ENCODE measurements at places on chromosomes 3 and 15. TPM values are rescaled to one million over a fixed set of nuclear protein-coding genes. Genes with fewer than 3 reads are reported as not detected.

- DNase-seq: no peak
Measured at GRCh38 chr3:50950591-50950990, 275.9 kb downstream of the DOCK3 start.

Gene SYNM
- total RNA-seq: 348 TPM

DNA sequence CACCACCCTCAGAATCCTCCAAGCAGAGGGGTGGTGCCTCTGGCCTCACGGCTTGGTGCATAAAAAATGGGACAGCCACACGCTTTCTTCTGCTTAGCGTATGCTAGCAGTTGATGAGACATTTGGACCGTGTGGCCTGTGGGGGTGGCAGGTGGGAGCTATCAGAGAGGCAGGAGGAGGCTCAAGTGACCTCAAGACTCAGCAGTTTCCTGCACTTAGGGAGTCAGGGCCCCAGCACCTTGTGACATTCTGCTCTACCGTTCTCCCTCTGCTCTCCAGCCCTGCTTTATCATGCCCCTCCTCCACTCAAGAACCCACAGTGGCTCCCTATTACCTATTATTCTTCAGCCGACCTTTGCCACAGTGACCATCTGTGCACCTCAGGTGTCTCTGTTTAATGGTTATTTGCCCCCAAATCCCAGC is 41.0 kb upstream of the CGNL1 start:
- DNase-seq: no peak

- no peak for DNase-seq
Measured at GRCh38 chr15:74345051-74345450, 22.4 kb downstream of the CYP11A1 start.

- DNase-seq: no peak
Measured at GRCh38 chr3:15207836-15208504, 1.9 kb downstream of the CAPN7 start.

DNA sequence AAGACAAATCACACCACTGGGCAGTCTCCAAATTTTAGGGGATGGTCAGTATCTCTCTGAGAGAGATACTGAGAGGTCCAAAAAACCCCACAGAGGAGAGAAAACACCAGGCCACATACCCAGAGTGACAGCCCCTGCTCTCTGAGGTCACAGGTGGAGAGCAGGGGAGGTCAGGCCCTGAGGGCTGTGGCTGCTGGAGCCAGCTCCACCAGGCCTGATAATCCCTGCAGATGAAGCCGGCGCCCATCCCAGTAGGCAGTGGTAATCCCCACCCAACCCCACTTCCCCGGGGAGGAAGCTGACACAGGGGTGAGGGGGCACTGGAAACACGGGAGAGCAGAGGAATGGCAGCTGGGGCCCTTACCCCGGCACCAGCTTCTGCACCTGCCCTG is 31.2 kb upstream of the SRP14 start:
- no peak for DNase-seq

- peak; percentile 16 for DNase-seq
Measured at GRCh38 chr3:196740481-196741248, 1.0 kb downstream of the PAK2 start.

Gene PLA2G4E
- 0.24 TPM for total RNA-seq

Gene GHRL
- total RNA-seq: not detected

DNA sequence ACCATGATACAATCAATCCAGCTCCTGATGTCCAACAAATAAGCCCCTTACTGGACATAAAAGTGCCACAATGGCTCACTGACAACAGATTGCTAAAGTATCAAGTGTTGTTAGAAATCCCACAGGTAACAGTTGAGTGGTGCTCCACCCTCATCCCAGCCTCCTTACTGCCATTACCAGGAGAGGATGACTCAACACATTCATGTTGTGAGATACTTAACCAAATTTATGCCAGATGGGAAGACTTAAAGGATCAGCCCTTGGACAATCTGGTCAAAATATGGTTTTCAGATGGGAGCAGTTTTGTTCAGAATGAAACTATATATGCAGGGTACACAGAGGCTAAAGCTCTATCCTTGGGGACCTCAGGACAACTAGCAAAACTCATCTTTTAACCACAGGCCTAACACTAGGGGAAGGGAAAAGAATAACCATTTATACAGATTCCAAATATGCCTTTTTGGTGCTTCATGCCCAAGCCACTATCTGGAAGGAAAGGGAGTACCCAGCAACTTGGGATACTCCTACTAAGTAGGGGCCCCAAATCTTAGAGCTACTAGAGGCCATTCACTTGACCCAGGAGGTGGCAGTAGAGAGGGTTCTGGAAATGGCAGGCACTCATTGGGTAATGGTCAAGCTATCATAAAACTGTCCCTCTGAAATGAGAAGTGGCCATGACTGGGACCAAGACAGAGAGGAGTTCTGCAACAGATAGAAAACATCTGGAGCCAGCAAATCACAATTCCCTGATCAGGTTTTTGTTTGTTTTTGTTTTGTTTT is 6.9 kb upstream of the ZNF662 start:
- no peak for DNase-seq

Gene AP3B2
- 0.13 TPM for total RNA-seq

GRCh38 chr3:55816794-55817576 is 329.9 kb upstream of the WNT5A start:
- no peak for DNase-seq

Gene CLEC3B
- 13.3 TPM for total RNA-seq

Gene BAHD1
- 15.6 TPM for total RNA-seq

- DNase-seq: no peak
Measured at GRCh38 chr15:97972366-97972765, 11.9 kb downstream of the ARRDC4 start.

GRCh38 chr3:171200052-171200749 is 173.7 kb upstream of the SLC2A2 start:
- no peak for DNase-seq

Gene DPPA2
- not detected for total RNA-seq

Gene ITIH4
- 13.1 TPM for total RNA-seq

DNA sequence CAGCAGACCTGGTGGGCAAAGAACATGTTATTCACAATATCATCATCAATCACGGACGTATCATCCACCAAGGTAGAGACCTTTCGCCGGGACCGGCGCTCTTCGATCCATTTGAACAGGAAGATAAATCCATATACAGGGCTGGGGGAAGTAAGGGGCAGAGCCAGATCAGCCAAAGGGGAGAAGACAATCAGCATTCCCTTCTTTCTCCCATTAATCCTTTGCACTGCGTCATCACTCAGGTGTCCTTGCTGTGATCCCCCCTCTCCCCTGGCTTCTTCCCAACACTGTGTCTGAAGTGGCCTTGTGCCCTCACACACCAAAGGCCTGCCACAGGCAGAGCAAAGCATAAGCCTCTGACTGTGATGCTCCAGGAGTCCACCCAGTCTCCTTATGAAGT is 36.4 kb downstream of the SEMA3G start:
- DNase-seq: peak; percentile 29

Gene RYR3
- total RNA-seq: 159 TPM

- DNase-seq: no peak
Measured at GRCh38 chr15:27864086-27864485, 235.0 kb downstream of the OCA2 start.

- DNase-seq: no peak
Measured at GRCh38 chr15:84108728-84109127, 126.8 kb upstream of the GOLGA6L4 start.

DNA sequence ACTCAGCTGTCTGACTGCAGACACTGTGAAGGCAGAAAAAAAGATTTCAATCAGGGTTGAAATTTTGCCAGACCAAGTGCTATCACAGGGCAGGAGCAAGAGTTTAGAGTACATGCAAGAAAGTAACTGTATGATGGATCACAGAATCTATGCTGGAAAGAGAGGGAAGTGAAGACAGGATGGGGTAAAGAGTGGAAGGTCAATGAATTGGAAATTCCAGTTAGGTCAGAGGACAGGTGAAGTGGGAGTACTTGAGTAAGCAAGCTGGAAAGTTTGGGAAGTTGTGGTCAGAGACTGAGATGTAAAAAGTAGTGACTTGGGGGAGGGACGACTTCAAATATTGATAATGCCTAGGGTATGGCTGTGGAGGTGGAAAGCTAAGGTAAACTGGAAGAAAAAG is 7.2 kb downstream of the SPG11 start:
- DNase-seq: no peak

- DNase-seq: no peak
Measured at GRCh38 chr3:179166561-179167201, 18.5 kb downstream of the PIK3CA start.

DNA sequence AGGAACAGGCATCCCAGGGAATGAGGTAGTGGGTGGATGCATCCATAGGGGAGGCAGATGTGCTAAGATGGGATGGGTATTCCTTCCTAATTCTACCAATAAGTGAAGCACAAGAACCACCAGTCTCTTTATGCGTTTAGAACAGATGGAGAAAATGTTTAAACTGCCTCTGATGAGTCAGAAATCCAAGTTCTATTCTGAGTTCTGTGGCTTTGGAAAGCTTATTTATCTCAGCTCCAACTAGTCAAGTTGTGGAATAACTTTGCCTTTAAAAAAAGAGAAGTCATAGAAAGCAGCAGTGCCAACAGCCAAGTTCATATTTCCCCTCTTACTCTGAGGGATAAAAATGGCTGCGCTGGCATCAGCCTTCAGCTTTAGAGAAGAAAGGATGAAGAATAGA is 761.7 kb downstream of the IGSF11 start:
- no peak for DNase-seq

Gene SLC28A1
- total RNA-seq: 1.9 TPM

DNA sequence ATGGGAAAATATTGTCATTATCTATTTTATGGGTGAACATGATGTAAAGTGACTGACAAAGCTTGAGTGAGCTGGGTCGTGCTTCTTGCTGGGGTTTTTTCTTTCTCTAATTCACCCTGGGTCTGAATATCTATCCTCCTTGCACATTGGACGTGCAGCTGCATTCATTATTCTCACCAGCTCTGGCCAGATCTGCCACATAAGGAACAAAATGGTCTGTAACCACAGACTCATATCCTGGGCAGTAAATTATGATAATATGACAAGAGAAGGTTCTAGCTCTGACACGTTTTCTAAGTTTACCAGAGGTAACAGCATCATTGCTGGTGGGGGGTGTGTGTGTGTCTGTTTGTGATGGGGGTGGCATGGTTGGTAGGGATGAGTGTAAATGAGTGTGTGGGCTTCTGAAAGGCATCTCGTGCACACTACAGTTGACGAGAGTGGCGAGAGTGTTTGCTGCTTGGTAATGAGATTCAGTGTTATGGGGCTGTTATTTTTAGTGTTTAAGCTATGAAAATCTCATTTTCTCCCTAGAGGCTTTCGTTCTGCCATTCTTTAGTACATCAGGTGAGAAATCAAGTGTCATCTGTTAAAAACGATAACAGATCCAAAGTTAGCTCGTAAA is 418.4 kb downstream of the PDCD6IP start:
- DNase-seq: no peak

Gene MOBP
- total RNA-seq: not detected

DNA sequence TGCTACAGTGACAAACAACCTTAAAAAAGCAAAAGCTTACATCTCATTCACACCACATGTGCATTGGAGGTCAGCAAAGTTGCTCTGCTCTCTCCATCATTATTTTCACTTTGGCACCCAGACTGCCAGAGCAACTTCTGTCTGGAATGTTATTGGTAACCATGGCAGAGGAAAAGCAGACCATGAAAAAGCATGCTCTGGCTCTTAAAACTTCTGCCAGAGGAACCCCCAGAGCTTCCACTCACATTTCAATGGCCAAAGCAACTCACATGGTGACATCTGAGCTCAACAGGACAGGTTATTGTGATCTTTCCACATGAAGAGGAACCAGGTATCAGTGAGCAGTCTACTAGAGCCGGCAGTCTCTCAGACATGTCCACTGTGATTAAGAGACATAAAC is 21.9 kb upstream of the FRMD5 start:
- DNase-seq: no peak

Gene KCNAB1
- 0.83 TPM for total RNA-seq

Gene WNT5A
- total RNA-seq: 0.59 TPM

GRCh38 chr15:63895194-63895593 is 61.4 kb upstream of the HERC1 start:
- no peak for DNase-seq

Gene SPESP1
- 0.60 TPM for total RNA-seq

DNA sequence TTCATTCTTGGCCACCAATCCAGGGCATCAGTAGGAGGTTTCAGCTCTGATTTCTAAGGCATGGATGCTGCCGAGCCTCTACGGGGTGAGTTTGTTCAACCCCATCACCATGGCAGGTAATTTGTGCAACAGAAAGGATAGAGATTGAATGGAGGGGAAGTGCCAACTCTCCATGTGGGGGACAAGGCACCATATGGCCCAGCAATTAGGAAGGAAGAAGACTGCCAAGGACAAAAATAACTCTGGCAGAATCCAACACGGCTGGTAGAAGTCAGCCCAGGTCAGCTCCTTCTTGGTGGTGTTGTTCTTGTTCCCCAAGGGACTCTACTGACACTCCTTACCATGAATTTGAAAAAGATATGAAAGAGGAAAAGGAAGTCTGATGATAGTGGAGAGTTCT is 503.9 kb downstream of the MAGI1 start:
- no peak for DNase-seq

DNA sequence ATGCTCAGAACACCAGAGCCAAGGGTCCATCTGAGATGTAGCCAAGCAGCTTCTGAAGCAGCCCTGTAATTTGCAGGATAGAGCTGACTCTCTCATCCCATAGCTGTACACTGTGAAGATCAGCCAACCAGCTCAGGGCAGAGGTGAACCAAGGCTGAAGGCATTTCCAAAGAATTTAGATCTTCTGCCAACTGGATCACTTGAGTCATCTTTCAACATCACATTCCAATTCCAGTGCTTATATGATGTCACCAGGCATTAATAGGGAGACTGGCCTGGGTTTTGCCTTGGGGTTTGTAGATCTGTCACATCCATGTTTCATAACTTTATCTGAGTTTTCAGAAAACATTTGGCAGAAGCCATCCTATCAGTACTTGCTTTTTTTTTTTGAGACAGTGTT is 98.2 kb downstream of the NR2F2 start:
- DNase-seq: peak; percentile 26

- no peak for DNase-seq
Measured at GRCh38 chr3:127714125-127714571, 41.4 kb downstream of the ABTB1 start.

Gene SPINK8
- not detected for total RNA-seq

Gene MEX3B
- 1.1 TPM for total RNA-seq

- DNase-seq: no peak
Measured at GRCh38 chr3:171347301-171348039, 112.7 kb downstream of the TNIK start.

Gene GATA2
- 6.4 TPM for total RNA-seq

DNA sequence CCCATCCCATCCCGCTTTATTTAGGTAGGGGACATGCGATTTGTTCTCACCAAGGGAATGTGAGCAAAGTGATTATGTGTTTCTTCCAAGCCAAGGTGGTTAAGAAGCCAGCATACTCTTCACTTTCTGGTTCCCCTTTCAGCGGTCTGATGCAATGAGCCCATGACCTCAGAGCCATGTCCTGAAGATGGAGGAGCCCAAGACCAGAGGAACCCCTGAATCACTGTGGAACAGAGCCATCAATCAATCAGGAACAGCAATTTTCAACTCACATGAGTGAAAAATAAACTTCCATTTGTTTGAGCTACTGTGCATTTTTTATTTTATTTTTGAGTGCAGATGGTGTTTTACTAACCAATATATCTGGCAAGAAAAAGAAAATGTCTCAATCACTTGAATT is 10.8 kb downstream of the THRB start:
- peak; percentile 26 for DNase-seq

Gene SERPINI2
- 0.32 TPM for total RNA-seq

Gene DISP2
- 0.62 TPM for total RNA-seq

Gene RTP3
- total RNA-seq: not detected

- DNase-seq: no peak
Measured at GRCh38 chr3:182490596-182491491, 302.5 kb upstream of the ATP11B start.

Data from psoas muscle (tissue), 8 donors.